GM13976 (cell line): ENCODE measurements at places on chromosomes 3 and 15.

- no peak for DNase-seq
These were observed 105.6 kb upstream of the HES1 start for GRCh38 chr3:194030372-194030771.

GRCh38 chr3:43696441-43696840, 5.7 kb downstream of the ABHD5 start:
- no peak for DNase-seq

DNA sequence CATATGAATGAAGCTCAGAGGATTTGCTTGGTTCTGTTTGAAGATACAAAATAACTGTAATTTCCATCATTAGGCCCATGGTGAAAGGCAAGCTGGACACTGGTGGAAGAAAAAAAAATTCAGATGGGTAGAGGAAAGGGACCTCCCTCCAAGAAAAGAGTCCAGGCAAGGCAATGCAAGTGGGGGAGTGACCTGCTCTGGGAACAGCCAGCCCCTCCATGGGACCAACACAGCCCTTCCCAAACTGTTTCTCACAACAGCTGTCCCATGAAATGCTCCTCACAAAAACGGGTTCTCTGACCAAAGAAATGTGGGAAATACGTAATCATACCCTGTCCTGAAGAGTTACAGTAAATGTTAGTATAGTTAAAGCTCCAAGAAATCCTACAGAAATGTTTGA, 4.4 kb upstream of the AP3S2 start:
- no peak for DNase-seq

DNA sequence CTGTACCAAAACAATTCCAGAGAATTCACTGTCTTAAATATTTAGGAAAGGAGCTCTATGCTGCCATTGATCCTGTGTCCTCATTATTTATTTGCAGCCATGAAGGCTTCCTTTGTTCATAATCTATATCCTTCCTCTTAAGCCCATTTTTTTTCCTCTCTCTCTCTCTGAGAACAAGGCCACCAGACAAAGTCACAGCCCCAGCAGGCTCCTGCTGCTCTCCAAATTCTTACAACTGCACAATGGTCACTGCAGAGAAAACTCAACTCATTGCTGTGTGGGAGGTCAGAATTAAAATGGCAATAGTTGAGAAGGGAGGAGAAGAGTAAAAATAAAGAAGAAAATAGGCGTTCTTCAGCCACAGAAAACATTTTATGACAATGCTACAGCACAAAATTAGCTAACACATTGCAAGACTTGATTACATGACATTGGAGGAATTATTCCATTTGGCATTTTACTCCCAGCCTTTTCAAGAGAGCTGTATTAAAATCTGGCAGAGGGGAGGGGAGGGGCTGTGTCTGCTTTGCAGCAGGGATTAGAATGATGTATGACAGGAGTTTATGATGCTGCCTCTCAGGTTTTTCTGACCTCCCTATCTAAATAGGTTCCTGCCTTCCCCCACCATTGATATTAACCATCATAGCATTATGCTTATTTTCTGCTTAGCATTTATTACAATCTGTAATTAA, 399.7 kb upstream of the THBS1 start:
- DNase-seq = no peak

DNA sequence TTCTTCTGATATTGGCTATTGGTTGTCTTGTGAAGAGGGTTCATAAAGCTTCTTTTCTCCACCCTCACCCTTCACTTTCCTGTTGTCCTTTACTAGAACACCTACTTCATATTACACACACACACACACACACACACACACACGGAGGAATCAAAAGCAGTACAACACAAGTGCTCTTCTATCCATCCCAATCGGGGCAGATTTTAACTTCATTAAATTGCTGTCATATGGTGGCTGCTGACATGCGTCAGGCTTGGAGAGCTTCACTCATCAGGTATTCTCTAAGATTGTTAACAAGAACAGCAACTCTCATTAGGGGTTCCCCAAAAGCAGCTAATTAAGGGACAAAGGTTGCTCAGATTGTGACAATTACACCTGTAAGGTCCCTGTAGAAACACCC, 239.1 kb upstream of the MEIS2 start:
- DNase-seq = no peak

DNA sequence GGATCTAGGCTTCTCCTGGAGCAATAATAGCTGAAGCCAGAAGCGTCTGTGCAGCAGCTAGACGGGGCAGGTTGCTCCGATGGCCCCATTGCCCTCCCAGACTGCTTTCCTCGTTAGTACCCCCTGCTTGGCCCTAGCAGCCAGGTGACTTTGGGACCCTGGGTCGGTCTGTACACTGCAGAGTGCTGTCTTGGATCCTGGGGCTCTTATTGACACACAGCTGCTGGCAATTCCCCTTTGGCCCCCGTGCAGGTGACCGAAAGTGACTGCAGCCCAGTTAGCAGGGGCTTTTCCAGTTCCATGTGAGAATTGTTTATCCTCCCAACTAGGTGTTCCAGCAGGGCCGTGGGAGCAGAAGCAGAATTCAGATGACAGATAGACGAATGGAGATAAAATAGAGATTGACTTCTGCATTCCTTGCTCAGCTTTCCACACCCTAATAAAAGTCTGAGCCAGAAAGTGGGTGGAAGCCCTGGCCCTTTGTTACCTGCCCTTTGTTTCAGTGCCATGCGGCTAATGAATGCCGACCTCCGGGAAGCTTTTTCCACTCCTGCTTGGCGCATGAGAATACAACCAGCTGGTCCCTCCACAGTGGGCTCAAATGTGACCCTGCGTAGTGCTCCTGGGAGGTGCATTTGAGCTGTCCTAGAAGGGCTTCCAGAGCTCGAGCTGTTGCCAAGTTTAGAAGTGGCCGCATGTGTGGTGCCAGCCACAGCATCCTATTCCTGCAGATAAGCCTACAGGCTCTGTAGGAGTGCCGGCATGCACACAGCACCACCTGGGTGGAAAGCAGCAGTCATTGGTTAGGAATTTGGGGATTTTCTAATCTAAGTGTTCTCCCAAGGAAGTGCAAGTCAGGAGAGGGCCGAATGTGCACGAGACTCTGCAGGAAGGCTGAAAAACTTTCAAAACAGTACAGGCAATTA, 94.4 kb downstream of the SLCO3A1 start:
- no peak for DNase-seq

GRCh38 chr3:107752202-107752990, 229.6 kb downstream of the BBX start:
- DNase-seq = no peak

GRCh38 chr15:38300395-38300794, 47.8 kb downstream of the SPRED1 start:
- peak; percentile 3 for DNase-seq

DNA sequence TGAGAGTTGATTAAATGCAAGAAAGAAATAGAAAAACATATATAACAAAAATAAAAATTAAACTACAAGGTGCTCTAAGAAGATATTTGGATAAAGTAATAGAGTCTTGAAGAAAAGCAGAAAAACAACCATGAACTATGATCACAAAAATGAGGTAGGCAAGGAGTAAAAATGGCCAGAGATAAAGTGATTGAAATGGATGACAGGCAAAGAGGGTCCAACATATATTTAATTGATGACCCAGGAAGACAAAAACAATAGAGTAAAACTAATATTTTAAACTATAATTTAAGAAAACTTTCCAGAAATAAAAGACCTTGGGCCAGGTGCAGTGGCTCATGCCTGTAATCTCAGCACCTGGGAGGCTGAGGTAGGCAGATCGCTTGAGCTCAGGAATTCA, 22.1 kb upstream of the WDR49 start:
- no peak for DNase-seq

DNA sequence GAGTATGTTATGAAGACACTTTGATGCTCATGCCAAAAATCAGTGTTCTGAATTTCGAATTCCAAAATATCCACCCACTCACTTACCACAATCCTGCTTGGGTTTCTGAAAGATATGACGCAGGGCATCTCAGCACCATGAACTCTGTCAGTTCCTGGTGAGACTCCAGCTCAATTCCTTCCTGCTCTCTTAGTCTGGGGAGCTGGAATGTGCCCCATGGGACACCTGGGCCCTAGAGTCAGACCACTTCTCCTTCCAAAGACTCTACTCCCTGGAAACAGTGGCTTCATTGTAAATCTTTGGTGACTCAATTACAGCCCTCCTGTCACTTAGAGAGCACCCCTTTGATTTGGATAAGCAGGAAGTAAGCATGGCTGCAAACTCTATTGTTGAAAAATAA, 50.5 kb downstream of the CD86 start:
- no peak for DNase-seq

- no peak for DNase-seq
These were observed 40.6 kb downstream of the ARHGEF26 start for GRCh38 chr3:154161806-154162205.

GRCh38 chr3:21704796-21705195, 46.2 kb downstream of the ZNF385D start:
- no peak for DNase-seq

DNA sequence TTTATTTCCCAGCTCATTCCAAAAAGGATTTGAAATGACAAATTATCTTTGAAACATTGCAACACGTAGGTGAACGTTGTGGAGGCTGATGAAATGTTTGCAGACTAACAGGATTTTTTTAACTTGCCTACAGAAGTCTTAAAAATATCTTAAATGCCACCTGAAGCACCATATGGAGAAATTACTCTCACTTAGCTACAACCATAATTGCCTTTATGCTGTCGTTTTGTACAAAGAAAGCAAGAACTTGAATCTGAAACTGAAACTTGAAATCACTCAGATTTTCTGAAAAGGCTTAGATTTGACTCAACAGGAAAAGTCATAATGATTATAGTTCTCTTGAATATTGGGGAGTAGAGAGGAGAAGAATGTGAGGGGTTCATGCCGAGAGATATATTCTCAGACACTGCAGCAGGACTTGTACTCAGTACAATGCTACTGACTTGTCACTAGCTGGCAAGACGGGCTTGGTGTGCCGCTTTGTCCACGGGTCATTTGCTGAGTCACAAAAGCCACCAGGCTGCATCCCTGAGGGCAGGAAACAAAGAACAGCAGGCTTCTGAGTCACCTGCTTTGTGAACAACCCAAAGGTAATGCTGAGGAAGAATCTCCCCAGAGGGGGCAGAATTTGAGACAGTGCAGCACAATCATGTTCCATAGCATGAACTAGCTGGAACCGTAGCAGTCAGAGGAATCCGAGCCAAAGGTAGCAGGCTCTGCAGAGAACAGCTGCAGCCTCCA, 7.1 kb upstream of the FMN1 start:
- DNase-seq = peak; percentile 45

DNA sequence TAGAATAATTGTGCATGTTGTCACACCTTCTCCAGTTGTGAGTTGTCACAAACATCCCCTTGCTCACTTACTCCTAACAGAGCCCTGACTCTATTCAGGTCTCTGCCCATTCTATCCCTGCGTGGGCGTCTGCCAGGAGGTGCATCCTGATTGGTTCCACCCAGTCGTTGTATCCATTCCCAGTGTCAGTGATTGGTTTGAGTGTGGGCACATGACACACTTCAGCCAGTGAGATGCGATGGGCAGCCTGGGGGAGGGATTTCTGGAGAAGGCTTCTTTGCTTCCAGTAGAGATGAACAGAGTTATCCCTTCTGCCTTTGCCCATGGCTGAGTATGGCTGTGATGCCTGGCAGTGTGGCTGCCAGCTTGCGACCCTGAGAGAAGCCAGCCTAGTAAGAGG, 18.7 kb downstream of the PXYLP1 start:
- no peak for DNase-seq

DNA sequence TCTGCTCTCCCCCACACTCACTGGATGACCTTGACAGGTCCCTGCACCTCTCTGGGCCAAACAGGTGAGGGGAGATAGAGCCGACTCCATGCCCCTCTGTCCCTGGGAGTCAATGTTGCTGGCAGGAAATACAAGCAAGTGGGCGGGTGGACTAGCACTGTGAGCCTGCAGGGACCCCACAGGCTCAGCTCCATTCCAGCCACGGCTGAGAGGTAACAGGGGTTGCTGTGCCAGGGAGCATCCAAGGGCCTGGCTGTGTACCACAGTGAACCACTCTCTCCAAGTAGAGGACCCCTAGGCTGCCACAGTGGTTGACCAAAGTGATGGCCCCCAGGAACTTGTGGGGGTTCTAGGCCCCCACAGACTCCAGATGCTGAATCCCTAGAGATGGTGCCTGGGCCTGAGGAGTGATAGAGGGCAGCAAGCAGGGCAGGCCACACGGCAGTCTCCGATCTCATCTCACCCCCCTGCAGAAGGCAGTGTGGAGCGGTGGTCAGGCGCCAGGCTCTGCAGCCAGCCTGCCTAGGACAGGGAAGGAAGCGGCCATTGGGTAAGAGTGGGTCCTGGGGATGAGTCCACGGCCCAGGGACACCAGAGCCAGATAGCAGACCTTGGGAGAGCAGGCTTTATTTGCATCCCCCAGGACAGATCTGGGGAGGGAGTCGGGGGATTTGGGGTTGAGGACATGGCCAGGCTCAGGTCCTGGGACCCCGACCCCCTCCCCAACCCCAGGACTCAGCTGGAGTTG, 3.2 kb downstream of the TNNC1 start:
- DNase-seq = no peak

GRCh38 chr3:126781889-126782491, 78.0 kb downstream of the CHCHD6 start:
- no peak for DNase-seq

DNA sequence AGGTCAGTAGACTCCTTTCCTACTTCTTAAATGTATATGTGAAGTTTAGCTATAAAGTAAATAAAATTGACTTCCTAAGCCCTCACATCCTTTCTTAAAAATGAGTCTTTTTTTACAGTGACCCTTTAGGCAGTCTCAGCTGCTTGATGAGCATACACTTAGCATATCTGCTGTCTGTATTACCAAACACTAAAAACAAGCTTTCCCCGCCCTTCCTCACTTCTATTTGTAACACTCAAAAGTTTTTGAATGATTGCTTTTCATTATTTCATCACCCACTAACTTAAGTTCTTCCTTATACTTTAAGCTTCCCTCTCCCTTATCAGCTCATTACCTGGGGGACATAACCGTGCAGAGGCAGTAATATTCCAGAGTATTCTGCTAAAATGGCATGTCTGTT, 89.4 kb downstream of the PLOD2 start:
- DNase-seq = no peak

- peak; percentile 37 for DNase-seq
These were observed 41.8 kb downstream of the FILIP1L start for GRCh38 chr3:100072326-100073048.

GRCh38 chr15:65066001-65066634, 1.7 kb downstream of the RASL12 start:
- DNase-seq = no peak

DNA sequence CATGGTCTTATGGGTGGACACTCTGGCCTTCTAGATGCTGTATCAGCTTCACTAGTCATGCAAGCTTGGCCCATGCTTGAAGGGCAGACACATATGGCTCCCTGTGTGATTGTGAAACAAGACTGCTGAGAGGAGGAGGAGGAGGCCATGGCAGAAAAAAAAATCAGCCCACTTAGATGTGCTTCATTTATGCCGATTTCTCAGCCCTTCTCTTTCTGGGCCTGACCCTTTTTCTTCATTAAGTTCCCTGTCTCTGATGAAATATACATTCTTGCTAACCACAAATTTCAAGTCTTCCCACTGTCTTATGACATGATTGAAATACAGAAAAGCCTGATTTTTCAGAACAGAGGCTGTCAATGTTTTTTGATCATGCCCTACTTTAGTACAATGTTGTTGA, 213.0 kb upstream of the FEZF2 start:
- DNase-seq = no peak
